ENCODE measurements at places on chromosomes 16 and 17.

DNA sequence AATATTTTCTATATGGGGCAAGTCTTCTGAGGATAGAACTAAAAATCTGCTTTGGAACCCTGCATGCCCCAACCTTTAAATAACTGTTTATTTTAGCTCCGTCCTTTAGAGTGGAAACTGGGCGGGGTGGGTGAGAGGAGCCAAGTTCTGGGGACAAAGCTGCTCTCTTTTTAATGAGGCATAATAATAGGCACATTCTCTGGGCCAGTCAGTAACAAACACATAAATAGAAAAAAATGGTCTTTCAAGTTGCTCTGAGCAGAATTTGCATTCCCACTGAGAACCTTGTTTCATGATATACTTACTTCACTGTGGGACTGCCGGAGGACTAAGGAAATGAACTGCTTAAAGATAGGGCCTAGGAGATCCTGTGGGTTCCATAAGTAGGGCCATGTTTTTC lies 51.5 kb downstream of the KNOP1 start:
- DNase-seq, result no peak

DNA sequence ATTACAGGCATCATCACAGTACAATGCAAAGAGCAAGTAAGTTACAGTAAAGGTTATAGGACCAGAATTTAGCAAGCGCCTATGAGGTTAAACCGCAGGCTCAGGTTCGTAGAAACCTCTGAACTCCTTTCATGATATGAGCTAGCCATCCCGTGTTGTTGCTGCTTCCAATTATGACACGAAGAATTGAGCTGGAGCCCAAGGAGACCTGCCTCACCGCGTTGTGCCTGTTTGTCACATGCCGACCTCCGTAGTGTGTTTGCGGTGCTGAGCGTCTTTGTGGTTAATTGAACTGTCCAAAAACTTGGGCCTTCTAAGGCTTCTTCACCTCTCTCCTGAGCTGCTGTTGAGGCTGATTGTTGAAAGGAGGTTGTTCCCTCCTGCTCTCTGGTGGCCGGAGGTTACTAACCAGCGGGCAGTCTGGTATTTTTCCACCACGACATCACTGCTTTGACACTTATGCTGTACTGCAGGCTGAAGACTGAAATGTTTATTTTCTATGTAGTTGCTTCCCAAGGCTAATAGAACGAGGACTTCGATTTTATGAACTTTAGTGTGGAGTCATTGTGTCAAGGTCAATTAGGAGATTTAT lies 67.5 kb downstream of the SEC14L1 start:
- DNase-seq, result no peak

GRCh38 chr16:87465306-87465705 lies 27.5 kb downstream of the ZCCHC14 start:
- DNase-seq, result no peak

DNA sequence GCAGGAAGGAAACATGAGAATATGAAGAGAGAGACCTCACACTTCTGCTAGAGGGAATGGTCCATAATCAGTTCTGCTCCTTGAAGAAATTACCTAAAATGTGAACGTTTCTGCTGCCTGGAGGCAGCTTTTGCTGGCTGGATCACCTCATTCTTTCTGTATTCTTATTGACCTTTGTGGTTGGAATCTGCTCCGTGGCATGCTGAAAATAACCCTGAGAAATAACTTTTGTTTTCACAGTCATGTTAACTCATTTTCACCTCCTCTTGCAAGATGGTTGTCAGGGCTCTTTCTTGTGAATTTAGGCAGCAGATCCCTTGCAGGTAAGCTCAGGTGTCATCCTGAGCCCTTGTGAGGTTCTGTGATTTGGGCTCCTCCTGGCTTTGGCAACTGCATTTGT lies 70.2 kb downstream of the IRF8 start:
- DNase-seq, result no peak

DNA sequence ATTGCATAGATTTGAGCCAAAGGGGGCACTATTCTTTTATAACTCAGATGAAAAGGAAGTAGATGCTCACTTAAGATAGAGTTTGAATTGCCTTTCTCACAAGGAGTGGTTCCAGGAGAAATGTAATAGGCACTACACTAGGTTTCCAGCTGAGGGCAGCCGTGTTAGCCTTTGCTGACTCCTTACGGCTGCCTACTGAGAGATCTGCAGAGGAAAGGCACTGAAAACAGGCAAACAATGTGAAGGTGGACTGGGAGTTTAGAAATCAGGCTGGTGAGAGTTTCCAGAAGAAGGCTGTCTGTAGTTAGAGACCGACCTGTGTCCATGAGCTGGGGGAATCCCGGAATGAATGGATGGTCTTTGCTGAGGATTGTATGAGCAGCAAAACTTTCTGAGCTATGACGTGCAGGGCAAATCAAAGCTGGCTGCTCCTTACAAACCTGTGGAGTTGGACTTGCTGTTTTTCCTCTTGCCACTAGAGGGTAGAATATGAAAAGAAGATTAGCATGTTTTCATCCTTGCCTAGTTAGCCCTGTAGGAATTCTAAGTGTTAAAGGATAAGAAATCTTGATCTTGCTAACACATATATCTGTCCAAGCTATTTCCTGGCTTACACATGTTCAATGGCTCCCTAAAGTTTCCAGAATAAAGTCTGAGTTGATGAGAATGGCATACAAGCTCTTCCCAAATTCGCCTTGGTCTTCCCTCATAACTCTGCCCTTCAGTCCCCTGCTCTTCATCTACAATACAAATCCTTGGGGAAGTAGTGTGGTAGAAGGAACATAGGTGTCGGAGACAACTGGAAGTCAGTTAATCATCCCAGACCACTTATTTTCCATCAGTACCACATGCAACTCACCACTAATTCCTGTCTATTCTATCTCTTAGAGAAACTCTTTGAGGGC lies 20.1 kb upstream of the TAOK1 start:
- DNase-seq, result no peak

GRCh38 chr17:75616521-75617122 lies 16.6 kb upstream of the SMIM5 start:
- no peak for DNase-seq

DNA sequence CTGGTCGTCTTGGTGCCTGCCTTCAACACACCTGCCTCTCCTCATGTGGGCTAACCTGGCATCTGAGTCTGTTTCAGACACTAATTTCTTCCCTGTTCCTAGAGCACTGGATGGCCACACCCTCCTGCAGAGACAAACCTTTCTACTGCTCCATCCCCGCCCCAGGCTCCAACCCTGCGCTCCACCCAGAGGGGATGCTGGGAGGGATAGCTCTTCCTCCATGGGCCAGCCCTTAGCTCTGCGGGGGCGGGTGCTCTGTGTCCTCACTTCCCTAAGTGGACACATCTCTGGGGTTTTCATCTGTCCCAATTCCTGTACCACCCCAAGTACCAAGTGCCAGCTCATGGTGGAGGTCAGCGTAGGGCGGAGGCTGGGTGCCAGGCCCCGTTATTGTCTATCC lies 11.0 kb upstream of the CRISPLD2 start:
- no peak for DNase-seq

- DNase-seq, result no peak
These were observed 108.5 kb downstream of the CYB561 start for GRCh38 chr17:63337579-63337978.

DNA sequence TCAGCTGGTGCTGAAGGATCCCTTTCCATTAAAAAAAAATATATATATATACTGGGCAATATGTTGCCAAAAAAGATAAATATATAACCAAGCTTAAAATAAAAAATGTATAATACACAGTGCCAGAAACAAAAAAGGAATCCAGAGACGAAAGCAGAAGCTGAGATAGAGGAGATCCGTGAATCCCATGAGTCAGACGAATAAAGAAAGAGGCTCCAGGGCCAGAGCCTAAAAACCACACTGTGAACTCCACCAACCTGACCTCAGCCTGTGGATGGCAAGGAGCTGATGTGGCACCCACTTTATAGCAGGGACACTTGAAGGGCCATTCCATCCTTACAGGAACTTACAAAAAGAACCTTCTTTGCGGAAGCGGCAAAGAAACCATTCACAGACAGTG lies 34.8 kb downstream of the PITPNM3 start:
- no peak for DNase-seq

DNA sequence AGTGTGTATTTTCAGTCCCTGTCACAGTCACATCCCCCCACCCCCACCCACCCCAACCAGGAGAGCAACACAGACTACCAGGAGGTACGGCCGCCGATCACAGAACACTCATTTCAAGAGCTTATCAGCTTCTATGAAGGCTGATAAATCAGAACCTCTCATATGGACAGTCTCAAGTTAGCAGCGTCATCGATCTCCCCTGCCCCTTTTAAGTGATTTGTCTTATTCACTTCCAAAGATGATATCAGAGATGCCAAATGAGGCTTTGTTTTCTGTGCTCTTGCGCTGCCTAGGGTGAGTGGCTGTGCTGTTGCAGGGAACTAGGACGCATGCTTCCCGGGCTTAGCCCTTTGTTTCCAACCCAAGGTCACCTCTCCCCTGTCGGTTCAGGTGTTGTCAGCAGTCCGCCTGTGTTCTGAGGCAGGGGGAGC lies 26.8 kb upstream of the PMFBP1 start:
- DNase-seq, result no peak

GRCh38 chr16:73143002-73143401 lies 95.1 kb upstream of the ZFHX3 start:
- DNase-seq, result no peak

- DNase-seq, result no peak
These were observed 19.6 kb upstream of the MFSD6L start for GRCh38 chr17:8818654-8819330.

GRCh38 chr17:78824240-78824639 lies 16.4 kb downstream of the USP36 start:
- no peak for DNase-seq

- DNase-seq, result no peak
These were observed 40.1 kb upstream of the CLEC19A start for GRCh38 chr16:19245326-19245925.

GRCh38 chr17:65115839-65116238 lies 21.3 kb upstream of the RGS9 start:
- no peak for DNase-seq

- no peak for DNase-seq
These were observed 35.3 kb upstream of the HELZ start for GRCh38 chr17:67280279-67280678.

- DNase-seq, result no peak
These were observed 5.1 kb downstream of the RHBDF1 start for GRCh38 chr16:67183-67791.

- DNase-seq, result no peak
These were observed at the start of gene GAS7 for GRCh38 chr17:10198509-10199249. TSS of gene GAS7 (minus strand) at chr17:10198606.

DNA sequence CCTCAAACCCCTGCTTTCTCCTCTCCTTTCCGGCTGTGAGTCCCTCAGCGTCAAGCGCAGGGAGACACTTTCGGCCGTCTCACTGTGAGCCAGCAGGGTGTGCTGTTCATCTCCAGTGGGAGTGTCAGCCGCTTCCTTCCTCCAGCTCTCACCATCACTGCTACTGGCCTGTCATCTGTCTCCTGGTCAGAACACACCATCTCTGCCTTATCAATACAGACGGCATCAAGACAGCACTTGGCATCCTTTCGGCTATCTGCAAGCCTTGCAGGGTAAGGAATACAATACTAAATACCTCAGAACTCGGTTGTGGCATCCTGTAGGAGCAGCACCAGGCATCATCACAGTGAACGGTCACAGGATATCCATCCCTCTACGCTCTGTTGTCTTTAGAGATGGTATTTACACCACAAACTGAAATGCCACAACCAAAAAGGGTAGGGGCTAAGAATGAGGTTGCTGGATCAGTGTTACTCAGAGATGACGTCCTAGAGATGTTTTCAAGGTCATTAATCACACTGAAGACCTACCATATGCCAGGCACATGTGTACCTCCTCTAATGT lies 20.7 kb upstream of the CMTM4 start:
- DNase-seq, result no peak

GRCh38 chr17:13594310-13594709 lies 7.4 kb downstream of the HS3ST3A1 start:
- DNase-seq, result no peak

DNA sequence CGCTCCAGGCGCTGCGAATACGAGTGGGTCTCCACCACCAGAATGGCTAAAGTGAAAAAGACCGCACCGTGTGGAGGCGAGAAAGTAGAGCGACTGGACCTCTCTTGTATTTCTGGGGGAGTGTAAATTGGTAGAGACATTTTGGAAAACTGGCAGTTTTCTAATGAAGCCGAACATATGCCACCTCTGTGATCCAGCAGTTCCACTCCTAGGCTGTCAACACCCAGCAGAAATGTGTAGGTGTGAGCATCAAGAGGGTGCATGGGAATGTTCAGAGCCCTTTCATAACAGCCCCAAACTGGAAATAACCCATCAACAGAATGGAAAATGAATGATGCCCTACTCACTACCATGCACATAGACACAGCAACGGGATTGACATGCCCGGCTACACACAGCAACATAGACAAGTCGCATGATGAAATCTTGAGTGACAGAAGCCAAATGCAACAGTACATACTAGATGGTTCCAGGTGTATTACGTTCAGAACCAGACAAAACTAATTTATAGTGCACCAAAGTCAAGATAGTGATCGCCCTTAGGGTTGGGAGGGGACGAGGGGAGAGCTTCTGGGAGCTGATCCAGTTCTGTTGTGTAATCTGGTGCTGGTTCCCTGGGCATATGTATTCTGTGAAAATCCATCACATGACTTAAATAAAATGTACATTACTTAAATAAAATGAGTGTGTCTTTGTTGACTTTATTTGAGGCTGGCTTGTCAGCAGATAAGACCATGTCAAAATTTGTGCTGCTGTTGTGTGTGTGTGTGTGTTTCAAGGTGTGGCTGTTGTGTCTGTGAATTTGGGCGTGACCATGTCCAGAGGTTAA lies 877 bp upstream of the BCL7C start:
- DNase-seq, result no peak

DNA sequence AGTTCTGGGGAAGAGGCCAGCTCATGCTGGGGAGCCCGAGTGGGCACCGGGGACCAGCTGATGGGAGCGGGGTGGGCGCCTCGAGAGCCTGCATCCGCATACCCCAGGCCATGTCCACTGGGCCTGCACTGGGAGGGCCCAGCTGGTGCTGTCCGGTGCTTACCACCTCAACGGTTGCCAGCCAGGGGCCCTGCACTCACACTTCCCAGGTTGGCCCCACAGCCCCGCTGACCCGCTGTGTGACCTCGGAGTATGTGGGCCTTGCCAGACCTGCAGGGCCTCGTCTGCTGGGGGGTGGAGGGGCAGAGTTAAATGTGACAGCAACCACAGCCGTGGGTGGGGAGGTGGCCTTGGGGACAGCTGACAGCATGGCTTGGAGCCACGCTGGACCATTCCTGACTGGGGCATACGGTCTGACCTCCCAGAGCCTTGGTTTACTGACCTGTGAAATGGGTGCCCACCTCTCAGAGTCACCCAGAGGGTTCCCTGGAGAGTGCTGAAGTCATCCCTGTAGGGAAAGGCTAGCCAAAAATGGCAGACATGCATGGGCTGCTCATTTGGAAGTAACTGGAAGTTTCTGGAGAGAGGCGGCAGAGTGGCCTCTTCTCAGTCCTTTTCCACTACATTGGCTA lies 5.4 kb upstream of the GAA start:
- DNase-seq, result no peak

DNA sequence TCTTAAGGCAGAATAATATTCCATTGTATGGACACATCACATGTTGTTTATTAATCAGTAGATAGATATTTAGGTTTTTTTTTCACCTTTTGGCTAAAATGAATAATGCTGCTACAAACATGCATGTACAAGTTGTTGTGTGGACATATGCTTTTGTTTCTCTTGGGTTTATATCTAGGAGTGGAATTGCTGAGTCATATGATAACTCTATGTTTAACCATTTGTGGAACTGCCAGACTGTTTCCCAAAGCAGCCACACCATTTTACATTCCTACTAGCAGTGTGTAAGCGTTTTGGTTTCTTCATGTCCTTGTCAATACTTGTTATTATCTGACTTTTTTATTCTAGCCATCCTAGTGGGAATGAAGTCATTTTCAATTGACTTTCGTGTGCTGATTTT lies 21.3 kb downstream of the CYLD start:
- DNase-seq, result no peak

All from cortex of kidney (tissue), 1 donor.